ENCODE measurements at places on chromosomes 1 and 21.

- DNase-seq, result no peak
These were observed 27.1 kb upstream of the GRHL3 start for GRCh38 chr1:24292103-24292502.

GRCh38 chr1:210496063-210496462 is 167.4 kb downstream of the HHAT start:
- DNase-seq, result no peak

DNA sequence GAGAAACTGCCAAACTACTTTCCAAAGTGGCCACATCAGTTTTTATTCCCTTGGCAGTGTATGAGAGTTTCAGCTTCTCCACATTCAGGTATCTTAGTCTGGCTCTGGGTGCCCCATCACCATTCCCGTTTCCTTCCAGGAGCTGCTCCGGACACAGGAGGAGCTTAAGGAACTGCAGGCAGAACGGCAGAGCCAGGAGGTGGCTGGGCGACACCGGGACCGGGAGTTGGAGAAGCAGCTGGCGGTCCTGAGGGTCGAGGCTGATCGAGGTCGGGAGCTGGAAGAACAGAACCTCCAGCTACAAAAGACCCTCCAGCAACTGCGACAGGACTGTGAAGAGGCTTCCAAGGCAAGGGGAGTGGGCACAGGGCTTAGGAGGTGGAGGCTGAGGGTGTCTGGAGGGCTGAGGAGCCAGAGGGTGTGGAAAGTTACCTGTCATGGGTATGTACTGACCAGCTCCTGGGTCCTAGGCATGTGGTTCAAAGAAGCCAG is 10.9 kb upstream of the TUFT1 start:
- no peak for DNase-seq

DNA sequence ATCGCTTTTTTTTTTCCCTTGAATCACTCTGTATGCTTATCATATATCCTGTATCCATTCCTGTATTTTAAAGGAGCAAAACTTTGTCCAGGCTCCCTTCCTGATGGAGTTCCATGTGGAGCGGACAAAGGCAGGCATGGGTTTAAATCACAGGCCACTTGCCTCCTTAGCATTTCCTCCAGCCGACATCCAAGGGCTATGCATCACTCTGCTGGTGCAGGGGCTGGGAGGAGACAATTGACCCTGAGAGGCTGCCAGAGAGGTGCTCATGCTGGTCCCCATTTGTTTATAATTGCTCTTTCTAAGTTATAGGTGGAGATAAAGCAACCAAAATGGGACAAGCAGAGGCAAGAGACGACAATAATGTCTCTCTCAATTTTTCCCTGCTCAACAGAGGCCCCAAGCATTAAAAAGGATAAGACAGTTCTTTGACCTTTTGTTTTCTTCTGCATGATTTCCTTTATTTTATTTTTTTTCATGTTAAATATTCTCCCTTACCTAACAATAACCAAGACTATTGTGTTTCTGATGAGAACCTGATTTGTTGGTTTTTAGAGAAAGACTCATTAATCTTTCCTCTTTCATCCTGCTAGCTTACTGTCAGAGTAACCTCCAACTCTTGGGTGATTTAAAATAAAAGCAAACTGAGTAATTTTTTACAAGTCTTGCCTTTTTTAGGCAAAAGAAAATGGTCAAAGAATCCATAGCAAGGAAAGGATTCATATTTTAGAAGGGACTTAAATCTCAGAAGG is 353.7 kb downstream of the ADGRL2 start:
- DNase-seq, result no peak

GRCh38 chr1:151846062-151846568 is 6.5 kb upstream of the C2CD4D start:
- no peak for DNase-seq

GRCh38 chr1:204223129-204223860 is 9.5 kb upstream of the GOLT1A start:
- DNase-seq, result no peak

DNA sequence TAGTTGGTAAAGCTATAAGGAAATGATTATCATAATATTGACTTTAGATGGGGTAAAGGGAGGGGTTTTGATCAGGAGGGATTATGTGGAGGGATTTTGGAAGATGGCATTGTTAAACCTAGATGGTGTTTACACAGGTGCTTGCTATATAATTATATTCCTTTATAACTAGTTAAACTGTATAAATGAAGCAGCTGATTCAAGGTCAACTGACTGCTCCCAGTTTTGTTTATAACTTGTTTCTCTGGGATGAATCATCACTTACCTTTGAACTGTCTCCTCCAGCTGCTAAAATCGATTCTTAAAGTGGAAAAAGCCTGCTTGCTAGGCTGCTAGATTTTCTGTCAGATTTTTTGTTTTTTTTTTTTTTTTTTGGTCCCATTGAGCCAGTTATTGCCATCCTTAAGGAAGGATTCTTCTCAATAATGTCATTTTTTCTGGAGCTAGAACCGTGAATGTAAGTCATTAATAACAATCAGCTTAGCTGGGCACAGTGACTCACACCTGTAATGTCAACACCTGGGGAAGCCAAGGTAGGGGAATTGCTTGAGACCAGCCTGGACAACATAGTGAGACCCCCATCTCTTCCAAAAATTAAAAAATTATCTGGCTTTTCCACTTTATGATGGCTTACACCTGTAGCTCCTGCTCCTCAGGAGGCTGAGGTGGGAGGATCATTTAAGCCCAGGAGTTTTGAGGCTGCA is 153.2 kb downstream of the PIK3R3 start:
- DNase-seq, result peak; percentile 82

DNA sequence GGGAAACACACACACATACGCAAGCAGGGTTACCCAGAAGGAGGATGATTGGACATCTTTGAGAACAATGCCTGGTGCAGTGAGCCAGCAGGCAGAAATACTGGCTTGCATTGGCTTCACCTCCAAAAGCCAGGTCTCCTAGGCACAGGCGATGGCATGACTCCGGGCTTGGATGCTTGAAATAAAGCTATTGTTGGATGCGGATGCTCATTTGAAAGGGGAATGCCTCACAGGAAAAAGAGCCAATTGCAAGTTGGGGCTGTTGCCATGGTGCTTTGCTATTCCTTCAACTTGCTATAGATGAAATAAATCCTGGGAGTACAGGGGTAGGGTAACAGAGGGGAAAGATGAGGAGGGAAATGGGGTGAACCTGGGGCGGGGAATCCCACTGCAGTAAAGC is 180.7 kb upstream of the SGIP1 start:
- no peak for DNase-seq

DNA sequence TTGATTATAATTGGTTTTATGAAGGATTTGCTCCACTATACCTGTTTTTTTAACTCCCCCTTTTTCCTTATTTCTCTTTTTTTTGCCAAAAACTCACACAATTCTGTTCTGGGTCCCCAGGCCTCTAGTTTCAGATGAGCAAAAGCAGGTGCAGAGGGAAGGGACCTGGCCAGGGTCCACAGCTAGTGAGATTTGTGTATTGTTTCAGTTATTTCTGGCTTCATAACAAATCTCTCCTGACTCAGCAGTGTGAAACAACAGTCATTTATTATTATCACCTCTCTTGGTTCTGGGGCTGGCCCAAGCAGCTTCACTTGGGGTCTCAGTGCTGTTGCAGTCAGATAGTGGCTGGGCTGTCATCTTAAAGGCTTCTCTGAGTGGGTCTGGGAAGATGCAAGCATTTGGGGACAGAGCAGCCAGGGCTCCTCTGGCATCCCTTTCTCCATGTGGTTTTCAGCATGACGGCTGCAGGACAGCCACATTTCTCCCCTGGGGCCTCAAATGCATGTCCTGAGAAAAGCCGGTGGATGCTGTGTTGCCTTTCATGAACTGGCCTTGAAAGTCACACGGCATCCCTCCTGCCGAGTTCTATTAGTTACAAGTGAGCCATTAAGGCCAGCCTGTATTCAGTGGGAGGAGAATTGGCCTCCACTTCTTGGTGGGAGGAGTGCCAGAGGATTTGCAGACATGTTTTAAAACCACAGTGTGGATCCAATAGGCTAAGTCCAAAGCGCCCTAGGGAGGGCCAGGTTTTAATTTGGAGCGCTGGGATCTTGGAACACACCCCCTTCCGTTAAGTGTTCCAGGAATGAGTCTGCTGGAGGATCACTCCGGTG is 137.1 kb downstream of the CAMTA1 start:
- DNase-seq, result no peak

DNA sequence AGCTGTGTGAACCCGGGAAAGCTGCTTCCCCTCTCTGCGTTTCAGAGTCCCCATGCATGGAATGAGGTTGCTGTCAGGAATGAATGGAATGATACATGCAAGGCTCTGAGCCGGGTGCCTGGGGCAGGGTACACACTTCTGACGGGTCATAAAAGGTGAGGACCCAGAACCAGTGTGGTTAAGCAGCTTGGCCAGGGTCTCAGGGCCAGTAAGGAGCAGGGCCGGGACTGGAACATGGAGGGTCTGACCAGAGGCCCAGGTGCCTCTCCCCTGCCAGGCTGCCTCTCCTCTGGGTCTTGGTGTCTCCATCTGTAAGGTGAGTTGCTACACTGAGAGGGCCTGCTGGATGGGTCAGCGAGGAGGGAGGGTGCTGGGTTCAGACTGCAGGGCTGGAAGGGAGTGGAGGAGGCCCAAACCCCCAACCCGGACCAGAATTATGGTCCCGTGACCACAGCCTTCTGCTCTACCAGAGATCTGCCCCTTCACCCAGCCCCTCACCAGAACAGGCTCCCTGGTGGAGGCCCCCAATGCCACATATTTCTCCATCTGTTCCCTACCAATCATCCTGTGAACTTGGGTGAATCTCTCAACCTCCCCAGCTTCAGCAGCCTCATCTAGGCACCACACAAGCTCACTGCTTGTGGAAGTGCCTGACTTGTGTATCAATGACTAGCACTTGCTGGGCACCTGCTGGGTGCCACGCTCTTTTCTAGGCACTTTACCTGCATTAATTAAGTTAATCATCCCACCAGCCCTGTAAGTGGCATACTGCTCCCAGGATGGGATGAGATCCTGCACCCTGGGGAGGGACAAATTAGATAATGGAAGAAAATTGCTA is 16.2 kb upstream of the LRP8 start:
- no peak for DNase-seq

- no peak for DNase-seq
These were observed 3.0 kb downstream of the ATF6 start for GRCh38 chr1:161768986-161769672.

DNA sequence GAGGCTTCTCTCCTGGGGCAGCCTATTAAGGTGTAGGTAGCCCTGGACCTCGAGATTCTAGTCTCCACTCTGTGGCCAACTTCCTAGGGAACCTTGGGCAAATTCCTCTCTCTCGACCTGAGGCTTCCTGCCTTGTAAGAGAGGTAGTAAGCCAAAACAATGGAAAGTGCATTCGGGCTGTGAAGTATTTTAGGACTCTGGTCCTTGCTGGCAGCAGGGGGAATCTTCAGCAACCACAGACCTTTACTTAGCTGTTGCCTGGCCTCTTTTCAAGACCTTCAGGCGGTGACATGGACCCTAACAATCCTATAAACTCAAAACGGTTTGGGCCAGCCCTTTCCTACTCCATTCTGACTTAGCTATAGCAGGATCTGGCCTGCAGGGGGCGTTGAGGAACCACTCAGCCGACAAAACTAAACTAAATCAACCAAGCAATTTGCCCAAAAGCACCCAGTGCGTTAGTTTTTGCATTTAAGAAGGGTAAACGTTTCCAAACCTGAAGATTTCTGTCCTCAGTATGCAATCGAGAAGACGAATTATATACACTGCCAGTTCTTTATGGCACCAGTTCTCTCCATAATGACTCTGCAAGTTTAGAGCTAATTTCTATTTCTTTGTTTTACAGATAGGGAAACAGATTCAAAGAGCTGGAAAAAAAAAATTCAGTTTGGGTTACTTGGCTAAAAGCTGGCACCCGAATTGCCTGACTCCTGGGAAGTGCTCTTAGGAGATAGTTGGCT is 10.9 kb upstream of the SESN2 start:
- peak; percentile 91 for DNase-seq

GRCh38 chr21:32320059-32320458 is 21.4 kb downstream of the MRAP start:
- no peak for DNase-seq

GRCh38 chr1:19651141-19651737 is 7.1 kb downstream of the NBL1 start:
- DNase-seq, result peak; percentile 44

DNA sequence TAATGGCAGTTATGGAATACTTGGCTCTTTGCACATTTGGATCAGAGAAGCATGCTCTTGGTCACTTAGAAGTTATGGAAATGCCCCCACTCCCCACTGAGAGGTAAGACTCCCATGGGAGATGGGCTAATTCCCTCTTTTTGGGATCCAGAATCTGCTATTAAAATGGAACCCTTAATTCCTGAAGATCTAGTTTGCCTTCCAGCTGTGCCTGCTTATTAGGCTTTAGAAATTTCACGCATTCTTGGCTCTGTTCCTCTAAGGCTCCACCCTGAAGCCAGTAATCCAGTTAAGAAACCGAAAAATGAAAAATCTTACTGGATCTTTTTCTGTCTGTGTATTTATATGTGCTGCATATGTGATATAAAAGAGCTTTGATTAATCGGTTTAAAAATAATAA is 76.7 kb downstream of the USH2A start:
- no peak for DNase-seq

DNA sequence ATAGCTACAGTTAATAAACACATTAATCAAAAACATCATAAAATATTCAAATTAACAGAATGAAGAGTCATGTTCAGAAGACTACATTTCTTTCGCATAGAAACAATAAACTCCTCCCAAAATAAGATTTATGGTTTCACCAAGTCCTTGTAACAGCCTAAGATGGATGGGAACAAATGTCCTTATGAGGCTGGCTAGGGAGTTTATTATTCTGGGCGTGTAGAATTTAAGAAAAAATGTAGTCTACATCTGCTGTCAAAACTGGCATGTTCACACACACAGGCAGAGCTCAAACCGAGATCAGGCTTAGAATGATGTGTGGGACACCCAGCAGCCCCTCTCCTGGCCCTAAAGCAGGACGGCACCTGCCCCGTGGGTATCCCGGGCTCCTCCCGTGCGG is 101.1 kb downstream of the NPHP4 start:
- no peak for DNase-seq

- DNase-seq, result no peak
These were observed 10.0 kb downstream of the TP53BP2 start for GRCh38 chr1:223835754-223836153.

GRCh38 chr1:52268372-52268771 is 97.6 kb downstream of the CC2D1B start:
- DNase-seq, result no peak

Data from HT-29 (cell line).